ENCODE measurements at places on chromosomes 13 and 19. TPM values are rescaled to one million over a fixed set of nuclear protein-coding genes. Genes with fewer than 3 reads are reported as not detected.

DNA sequence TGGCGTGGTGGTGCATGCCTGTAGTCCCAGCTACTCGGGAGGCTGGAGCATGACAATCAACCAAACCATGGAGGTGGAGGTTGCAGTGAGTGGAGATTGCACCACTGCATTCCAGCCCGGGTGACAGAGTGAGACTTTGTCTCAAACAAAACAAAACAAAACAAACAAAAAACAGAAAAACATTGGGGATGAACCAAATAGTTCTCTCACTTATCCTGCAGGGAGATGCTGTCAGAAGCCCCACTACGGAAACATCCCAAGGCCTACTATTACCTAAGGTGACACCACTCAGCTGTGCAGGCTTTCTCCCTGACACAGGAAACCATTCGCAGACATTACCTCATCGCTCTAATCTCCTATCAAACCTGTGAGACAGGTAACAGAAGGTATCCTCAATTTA lies 113.5 kb downstream of the FOXO1 start:
- no peak overlapping the region for H3K4me3 ChIP-seq
- H3K4me1 ChIP-seq, result no peaks in the 10 kb centered on the region
- DNase-seq, result no peak
- H3K36me3 ChIP-seq, result no peaks in the 10 kb centered on the region
- H3K27ac ChIP-seq, result no peak overlapping the region

GRCh38 chr13:32581177-32581786 lies 5.0 kb upstream of the PDS5B start:
- H3K4me1 ChIP-seq, result peaks cover 7% of the 10 kb centered on the region
- H3K27me3 ChIP-seq, result peaks cover 3% of the 10 kb centered on the region
- no peaks in the 10 kb centered on the region for H3K36me3 ChIP-seq
- peak; percentile 9 for DNase-seq
- no peak overlapping the region for H3K27ac ChIP-seq

GRCh38 chr13:95982144-95982543 lies 71.1 kb downstream of the UGGT2 start:
- no peak overlapping the region for H3K4me3 ChIP-seq
- H3K4me1 ChIP-seq, result no peaks in the 10 kb centered on the region
- no peaks in the 10 kb centered on the region for H3K36me3 ChIP-seq

- no peaks in the 10 kb centered on the region for H3K36me3 ChIP-seq
- H3K4me1 ChIP-seq, result peaks cover 4% of the 10 kb centered on the region
- no peak for DNase-seq
- no peaks in the 10 kb centered on the region for H3K27me3 ChIP-seq
- H3K27ac ChIP-seq, result no peak overlapping the region
- no peak overlapping the region for H3K4me3 ChIP-seq
Observed at GRCh38 chr13:100356426-100356825, 232.2 kb downstream of the GGACT start.

- no peak for DNase-seq
- H3K27ac ChIP-seq, result no peak overlapping the region
- H3K4me3 ChIP-seq, result no peak overlapping the region
- H3K4me1 ChIP-seq, result peaks cover 13% of the 10 kb centered on the region
- no peaks in the 10 kb centered on the region for H3K27me3 ChIP-seq
- H3K36me3 ChIP-seq, result peaks cover 63% of the 10 kb centered on the region
Observed at GRCh38 chr19:29609636-29610035, 3.6 kb downstream of the POP4 start.

- H3K27ac ChIP-seq, result no peak overlapping the region
- no peaks in the 10 kb centered on the region for H3K27me3 ChIP-seq
- no peaks in the 10 kb centered on the region for H3K36me3 ChIP-seq
- DNase-seq, result no peak
Observed at GRCh38 chr13:80116107-80116506, 224.8 kb downstream of the SPRY2 start.

GRCh38 chr13:44191504-44192171 lies 182.0 kb upstream of the SERP2 start:
- H3K27ac ChIP-seq, result no peak overlapping the region
- H3K36me3 ChIP-seq, result no peaks in the 10 kb centered on the region
- peak; percentile 38 for DNase-seq
- no peak overlapping the region for H3K4me3 ChIP-seq
- no peaks in the 10 kb centered on the region for H3K4me1 ChIP-seq

DNA sequence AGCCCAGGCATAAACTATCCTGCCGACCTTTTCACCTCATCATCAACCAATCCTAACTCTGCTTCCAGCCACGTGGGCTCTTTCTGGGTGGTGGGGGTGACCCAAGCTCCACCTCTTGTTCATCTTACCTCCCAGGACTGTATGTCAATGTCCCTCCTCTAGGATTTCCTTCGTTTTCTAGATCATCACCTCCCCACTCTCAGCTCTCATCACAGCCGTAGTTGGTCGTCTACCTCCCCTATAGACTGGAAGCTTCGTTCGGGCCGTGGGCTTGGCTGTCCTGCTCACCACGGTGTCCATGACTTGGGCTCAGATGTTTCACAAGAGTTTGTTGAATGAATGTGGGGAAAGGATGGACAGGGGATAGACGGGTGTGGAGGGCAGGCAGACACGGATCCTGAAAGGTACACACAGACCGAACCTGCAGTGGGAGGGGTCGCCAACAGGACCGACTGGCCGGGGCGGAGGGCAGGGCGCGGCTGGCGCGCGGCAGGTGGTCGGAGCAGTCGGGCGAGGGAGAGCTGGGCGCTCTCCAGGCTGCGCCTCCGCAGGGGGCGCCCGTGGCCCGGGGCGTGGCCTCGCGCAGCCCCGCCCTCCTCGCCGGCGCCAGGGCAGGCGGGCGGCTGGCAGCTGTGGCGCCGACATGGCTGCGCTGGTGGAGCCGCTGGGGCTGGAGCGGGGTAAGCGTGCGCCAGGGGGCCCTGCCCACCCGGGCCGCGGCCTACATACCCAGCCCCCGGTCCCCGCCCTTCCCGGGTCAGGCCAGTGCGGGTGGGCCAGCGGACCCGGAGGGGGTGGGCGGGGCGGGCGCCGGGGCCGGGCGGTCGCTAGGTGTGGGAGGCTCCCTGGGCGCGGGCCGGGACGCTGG lies at the start of gene LIN7B:
Gene LIN7B (plus strand): TSS at position 609 of the 868 bp plus-strand sequence. CDS start 35 bp downstream, at position 644.
- peaks cover 2% of the 10 kb centered on the region for H3K36me3 ChIP-seq
- DNase-seq, result peak; percentile 40
- H3K27me3 ChIP-seq, result no peaks in the 10 kb centered on the region
- H3K4me3 ChIP-seq, result peak within 1 kb of the TSS; percentile 80
- no peak within 1 kb of the TSS for H3K27ac ChIP-seq

- no peak overlapping the region for H3K27ac ChIP-seq
- H3K4me1 ChIP-seq, result no peaks in the 10 kb centered on the region
- H3K27me3 ChIP-seq, result no peaks in the 10 kb centered on the region
- no peak overlapping the region for H3K4me3 ChIP-seq
- no peak for DNase-seq
Observed at GRCh38 chr13:93169980-93170379, 56.6 kb upstream of the GPC6 start.

GRCh38 chr13:49110913-49111170 lies 109.3 kb upstream of the MLNR start:
- peaks cover 12% of the 10 kb centered on the region for H3K36me3 ChIP-seq
- H3K4me3 ChIP-seq, result peak overlapping the region; percentile 99
- DNase-seq, result no peak
- no peaks in the 10 kb centered on the region for H3K27me3 ChIP-seq
- peaks cover 44% of the 10 kb centered on the region for H3K4me1 ChIP-seq

GRCh38 chr19:6970443-6970842 lies 50.8 kb downstream of the MBD3L2B start:
- no peaks in the 10 kb centered on the region for H3K36me3 ChIP-seq
- peak overlapping the region; percentile 87 for H3K27ac ChIP-seq
- H3K27me3 ChIP-seq, result no peaks in the 10 kb centered on the region
- peaks cover 44% of the 10 kb centered on the region for H3K4me1 ChIP-seq
- peak overlapping the region; percentile 9 for H3K4me3 ChIP-seq

GRCh38 chr19:6230991-6231448 lies 48.8 kb downstream of the MLLT1 start:
- DNase-seq, result no peak
- H3K27me3 ChIP-seq, result no peaks in the 10 kb centered on the region
- no peak overlapping the region for H3K4me3 ChIP-seq

GRCh38 chr13:98216135-98216565 lies 39.1 kb upstream of the RNF113B start:
- H3K4me3 ChIP-seq, result no peak overlapping the region
- no peaks in the 10 kb centered on the region for H3K36me3 ChIP-seq
- H3K27ac ChIP-seq, result no peak overlapping the region
- H3K4me1 ChIP-seq, result no peaks in the 10 kb centered on the region

GRCh38 chr13:21723807-21724505 lies 53.1 kb downstream of the FGF9 start:
- H3K4me1 ChIP-seq, result no peaks in the 10 kb centered on the region
- H3K4me3 ChIP-seq, result no peak overlapping the region
- H3K27me3 ChIP-seq, result no peaks in the 10 kb centered on the region
- no peak for DNase-seq
- H3K27ac ChIP-seq, result no peak overlapping the region

Gene ZNF793
- polyA plus RNA-seq, result 0.08 TPM

Gene IGFL3
- not detected for polyA plus RNA-seq

Gene CGB1
- polyA plus RNA-seq, result not detected

Gene GDF15
- 0.36 TPM for polyA plus RNA-seq

Gene LSR
- not detected for polyA plus RNA-seq

Gene ATP8B3
- polyA plus RNA-seq, result 8.2 TPM

Gene ZNF552
- 2.9 TPM for polyA plus RNA-seq

Gene PRR36
- polyA plus RNA-seq, result not detected

Gene ZNF132
- polyA plus RNA-seq, result 0.75 TPM

Gene IRGC
- not detected for polyA plus RNA-seq

Gene CYP2A7
- polyA plus RNA-seq, result not detected

Measured in CD14-positive monocyte (primary cell).